Mesothelial cell of epicardium (in vitro differentiated cells): ENCODE measurements at places on chromosomes 1 and 21.

GRCh38 chr1:59856725-59857338, 42.1 kb downstream of the HOOK1 start:
- DNase-seq: no peak

GRCh38 chr1:24536391-24536840, 19.5 kb upstream of the NCMAP start:
- no peak for DNase-seq

DNA sequence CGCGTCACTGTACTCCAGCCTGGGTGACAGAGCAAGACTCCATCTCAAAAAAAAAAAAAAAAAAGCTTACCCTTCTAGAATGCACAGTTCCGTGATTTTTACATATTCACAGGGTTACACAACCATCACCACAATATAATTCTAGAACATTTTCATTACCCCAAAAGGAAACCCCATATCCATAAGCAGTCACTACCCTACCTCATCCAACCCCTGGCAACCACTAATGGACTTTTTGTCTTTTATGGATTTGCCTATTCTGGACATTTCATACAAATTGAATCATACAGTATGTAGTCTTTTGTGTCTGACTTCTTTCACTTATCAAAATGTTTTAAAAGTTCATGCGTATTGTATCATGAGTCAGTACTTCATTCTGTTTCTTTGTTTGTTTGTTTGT, 22.8 kb downstream of the SYF2 start:
- DNase-seq: no peak

DNA sequence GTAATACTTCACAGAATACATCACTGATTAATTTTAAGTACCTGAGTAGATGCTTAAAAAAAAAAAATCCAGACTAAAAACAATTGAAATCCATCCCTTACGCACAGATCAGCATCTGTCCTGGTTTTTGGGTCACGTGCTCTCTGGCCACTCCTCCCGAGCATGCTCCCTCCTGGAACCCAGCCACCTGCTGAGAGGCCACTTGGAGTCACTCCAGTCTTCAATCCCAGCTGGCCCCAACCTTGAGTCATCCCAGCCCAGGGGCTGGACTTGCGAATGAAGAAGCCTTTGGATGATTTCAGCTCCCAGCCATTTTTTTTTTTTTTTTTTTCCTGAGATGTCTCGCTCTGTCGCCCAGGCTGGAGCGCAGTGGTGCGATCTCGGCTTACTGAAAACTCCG, 8.9 kb downstream of the MAP1LC3C start:
- no peak for DNase-seq

DNA sequence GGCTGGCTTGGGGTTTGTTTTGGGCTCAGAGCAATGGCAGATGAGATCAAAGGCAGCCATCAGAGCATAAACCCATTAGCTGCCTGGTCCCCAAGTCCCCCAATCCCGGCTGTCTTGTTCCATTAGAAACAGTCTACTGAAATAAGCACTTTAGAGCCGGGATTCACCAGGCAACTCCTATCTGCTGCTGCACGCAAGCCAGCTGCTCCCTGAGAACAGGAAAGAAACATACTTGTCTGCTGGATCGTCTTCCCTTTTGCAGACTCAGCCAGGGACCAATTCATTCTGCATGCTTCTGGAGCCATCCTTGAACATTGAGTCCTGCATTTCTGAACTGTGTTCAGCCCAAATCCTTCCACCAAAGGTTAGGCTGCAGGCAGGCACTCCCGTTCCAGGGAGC, 21.8 kb downstream of the RXRG start:
- no peak for DNase-seq
